Lung (tissue), 17 donors: ENCODE measurements at places on chromosomes 5 and 9. TPM values are rescaled to one million over a fixed set of nuclear protein-coding genes. Genes with fewer than 3 reads are reported as not detected.

DNA sequence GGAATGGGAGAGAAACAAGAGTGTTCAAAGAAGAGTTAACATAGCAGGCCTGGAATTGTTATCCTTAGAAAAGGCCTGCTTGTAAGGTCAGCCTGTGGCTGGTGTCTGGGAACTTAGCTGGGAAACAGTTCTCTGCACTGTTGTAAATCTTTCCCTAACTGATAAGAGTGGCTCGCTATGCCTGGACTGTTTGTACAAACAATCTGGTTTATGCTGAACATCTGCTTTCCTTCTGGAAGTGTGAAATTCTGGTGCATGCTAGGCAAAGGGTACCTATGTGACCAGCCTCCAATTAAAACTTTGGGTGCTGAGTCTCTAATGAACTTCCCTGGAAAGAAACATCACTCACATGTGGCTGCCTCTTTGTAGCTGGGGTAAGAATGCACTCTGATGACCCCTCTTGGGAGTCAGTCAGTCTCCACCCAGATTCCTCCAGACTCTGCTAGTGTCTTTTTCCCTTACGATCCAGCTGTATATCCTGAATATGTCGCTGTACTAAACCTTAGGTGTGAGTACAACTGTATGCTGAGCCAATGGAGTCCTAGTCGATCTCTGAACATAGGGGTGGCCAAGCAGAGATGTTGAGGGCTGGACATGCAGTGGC is 16.5 kb downstream of the SPARC start:
- no peak for DNase-seq

- DNase-seq, result no peak
These were observed 385.9 kb downstream of the MAN2A1 start for GRCh38 chr5:110075656-110076055.

CAVIN4 gene
- polyA plus RNA-seq, result 0.22 TPM

FGFR4 gene
- 20.9 TPM for polyA plus RNA-seq

HTR4 gene
- not detected for polyA plus RNA-seq

DNA sequence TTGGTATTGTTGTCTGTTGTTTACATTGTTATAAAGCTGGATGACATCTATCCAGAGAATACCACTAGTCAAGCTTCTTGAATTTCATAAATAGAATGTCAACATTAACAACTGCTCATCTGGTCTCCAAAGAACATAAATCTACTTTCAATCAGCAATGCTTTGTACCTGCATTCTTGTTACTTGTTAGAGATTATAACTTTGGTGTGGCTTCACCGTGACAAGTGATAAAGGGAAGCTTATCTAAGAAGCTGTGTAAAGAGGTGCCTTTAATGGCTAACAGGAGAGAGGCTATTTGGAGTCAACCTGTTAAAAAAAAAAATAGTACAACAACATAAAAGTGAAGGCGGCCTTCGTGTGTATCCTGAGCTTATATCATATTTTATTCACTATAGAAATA is 41.8 kb downstream of the MUSK start:
- no peak for DNase-seq

SPOCK1 gene
- polyA plus RNA-seq, result 0.85 TPM

SARDH gene
- 1.8 TPM for polyA plus RNA-seq

DNA sequence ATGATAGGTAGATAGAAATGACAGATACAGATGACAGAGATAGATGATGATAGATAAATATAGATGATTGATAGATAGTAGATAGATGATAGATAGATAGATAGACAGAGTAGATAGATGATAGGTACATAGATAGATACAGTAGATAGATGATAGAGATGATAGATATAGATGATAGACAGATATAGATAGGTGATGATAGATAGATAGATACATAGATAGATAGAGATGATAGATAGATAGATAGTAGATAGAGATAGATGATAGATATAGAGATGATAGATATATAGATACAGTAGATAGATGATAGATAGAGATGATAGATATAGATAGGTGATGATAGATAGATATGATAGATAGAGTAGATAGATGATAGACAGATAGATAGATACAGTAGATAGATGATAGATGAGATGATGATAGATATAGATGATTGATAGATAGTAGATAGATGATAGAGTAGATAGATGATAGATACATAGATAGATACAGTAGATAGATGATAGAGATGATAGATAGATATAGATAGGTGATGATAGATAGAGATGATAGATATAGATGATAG is 95.7 kb upstream of the SMIM23 start:
- no peak for DNase-seq

ADRB2 gene
- polyA plus RNA-seq, result 3.5 TPM

DNA sequence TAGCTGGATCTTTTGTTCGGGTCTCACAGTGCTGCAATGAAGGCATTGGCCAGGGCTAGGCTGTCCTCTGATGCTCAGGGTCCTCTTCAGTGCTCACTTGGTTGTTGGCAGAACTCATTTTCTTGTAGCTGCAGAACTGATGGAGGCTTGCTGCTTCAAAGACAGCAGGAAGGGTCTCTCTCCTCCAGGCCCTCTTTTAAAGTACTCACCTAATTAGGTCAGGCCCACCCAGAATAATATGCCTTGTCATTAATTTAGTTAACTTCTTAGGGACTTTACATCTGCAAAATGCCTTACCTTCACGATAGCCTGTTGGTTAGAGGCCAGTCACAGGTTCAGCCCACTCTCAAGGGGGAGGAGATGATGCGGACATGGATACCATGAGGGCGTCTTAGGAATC is 114.7 kb downstream of the FBXL7 start:
- no peak for DNase-seq

DNA sequence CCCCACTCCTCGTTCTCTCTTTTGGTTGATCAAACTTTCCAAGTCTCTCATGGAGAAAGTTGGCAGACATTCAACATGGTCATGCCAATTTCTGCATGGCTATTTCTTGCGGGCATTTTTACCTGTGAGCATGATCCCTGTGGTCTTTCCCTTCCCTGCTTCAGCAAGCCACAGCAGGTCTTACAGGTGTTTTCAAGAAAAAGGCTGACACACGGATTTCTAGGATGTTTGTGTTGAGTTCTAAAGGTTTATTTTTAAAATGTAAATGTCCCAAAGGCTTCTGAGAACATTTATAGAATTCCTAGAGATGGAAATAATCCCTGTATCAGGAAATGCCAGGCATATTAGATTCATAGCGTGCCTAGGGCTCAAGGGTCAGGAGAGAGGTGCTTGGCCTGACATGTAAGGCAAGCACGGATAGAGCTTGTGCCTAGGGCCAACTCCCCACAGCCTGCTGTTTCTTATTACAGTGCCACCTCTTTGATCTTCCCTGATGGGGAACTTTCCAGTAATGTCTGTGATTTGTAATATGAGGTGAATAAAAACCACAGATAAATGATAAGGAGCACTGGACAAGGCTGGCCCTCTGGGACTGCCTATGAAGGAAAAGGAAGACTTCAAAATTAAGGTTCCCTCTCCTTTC is 79.8 kb downstream of the MUSK start:
- no peak for DNase-seq

PCDHA9 gene
- polyA plus RNA-seq, result not detected

GRCh38 chr5:158812408-158812807 is 287.3 kb downstream of the EBF1 start:
- DNase-seq, result peak; percentile 36

ELP1 gene
- polyA plus RNA-seq, result 8.0 TPM

GRCh38 chr5:40578501-40579451 is 100.9 kb upstream of the PTGER4 start:
- no peak for DNase-seq

- no peak for DNase-seq
These were observed 268.4 kb downstream of the HINT1 start for GRCh38 chr5:130896636-130897035.

AHRR gene
- polyA plus RNA-seq, result 0.63 TPM

DNA sequence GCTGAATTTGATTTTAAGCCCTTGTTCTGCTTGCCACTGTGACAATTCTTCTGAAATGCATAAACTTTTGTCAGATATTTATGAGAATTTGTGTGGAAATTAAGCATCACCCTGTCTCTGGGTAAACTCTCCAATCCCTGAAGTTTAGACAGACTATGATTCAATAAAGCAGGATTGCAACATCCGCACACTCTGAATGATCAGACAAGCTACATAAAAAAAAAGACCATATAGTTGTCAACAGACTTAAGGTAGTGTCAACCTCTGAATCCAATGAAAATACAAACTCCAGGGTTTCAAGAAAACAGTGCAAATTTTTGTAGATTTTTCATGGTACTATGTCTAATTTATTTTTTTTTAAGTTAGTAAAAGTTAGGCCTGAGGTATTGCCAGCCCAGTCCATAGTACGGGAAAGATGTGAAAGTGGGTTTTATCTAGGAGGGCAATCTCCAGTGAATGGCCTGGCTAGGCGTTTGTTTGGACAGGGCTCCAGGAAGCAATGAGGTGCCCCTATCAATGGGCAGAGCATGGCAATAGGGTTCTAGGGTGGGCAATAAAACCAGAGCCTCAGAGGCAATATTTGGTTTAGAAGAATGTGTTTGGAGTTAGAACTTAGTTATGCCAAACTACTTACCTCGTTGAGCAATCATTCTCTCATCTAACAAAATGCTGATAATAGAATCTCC is 762.6 kb upstream of the SEMA6A start:
- no peak for DNase-seq

PCDHA3 gene
- polyA plus RNA-seq, result 0.22 TPM

PCDHA11 gene
- polyA plus RNA-seq, result 0.31 TPM

PCDH12 gene
- polyA plus RNA-seq, result 5.6 TPM

DNA sequence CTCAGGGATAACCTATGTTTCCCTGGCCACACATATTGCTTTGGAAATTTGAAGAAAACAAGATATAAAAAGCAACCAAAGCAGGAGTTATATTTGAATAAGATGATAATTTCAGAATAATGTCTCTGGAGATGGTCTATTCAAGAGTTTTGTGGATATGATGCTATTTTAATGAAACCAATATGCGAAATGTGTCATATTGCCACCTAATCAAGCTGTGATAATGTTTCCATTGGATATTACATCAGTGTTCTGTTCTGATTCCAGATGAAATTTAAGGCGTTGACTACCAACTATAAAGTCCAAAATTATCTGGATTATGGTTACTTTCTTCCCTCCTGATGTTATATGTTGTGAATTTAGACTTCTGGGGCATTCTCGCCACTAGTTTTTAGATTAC is 27.6 kb upstream of the NUDT12 start:
- no peak for DNase-seq

COL23A1 gene
- polyA plus RNA-seq, result 1.1 TPM

GRCh38 chr9:131094015-131094414 is 2.3 kb upstream of the AIF1L start:
- no peak for DNase-seq

DNA sequence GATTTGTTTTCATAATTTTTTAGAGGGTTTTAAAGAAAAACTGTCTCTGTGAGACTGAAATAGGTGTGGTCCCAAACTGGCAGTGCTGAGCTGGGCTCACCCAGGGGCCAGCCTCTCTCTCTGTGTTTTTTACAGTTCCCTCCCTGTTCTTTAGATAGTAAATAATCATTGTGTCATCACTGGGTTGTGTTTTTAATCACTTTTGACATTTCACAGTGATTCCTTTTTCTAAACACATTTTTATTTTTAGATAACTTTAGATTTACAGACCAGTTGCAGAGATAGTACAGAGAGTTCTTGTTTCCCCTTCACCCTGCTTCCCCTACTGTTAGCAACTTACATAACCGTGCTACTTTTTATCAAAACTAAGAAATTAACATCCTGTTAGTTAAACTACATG is 44.4 kb downstream of the MAP1B start:
- DNase-seq, result no peak

DNA sequence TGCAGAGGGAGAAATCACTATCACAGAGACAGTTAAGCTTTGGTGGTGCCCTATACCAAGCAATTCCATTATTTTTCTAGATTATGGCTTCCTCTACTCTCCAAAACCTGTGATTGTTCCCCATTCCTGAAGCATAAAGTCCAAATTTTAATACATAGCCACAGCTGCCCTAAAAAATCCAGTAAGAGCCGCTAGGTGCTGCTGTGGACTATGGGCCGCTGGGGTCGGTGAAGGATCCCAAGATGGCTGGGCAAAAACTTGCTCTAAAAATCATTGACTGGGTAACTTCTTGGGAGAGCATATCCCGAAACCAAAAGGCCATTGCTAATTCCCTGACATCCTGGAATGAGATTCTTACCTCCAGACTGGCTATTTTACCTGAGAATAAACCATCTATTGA is 245.3 kb downstream of the NFIB start:
- no peak for DNase-seq

DNA sequence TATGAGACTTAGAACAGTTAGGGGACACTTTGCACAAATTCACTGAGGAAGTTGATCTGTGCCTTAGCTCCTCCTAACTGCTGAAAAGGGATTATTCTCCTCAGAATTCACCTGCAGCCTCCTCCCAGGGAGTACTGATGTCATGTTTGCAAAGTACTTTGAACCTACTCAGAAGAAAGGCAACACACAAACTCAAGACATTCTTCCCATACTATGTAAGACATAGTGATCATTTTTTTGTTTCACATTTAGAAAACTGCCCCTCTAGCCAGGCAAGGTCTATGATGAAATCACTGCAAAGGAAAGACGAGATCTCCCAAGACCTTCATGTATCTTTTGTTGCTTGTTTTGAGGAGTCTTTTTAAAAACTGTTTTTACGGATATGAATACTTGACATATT is 10.6 kb upstream of the VLDLR start:
- DNase-seq, result peak; percentile 50
